Endothelial cell of umbilical vein (primary cell): ENCODE measurements at places on chromosomes 3 and 15.

DNA sequence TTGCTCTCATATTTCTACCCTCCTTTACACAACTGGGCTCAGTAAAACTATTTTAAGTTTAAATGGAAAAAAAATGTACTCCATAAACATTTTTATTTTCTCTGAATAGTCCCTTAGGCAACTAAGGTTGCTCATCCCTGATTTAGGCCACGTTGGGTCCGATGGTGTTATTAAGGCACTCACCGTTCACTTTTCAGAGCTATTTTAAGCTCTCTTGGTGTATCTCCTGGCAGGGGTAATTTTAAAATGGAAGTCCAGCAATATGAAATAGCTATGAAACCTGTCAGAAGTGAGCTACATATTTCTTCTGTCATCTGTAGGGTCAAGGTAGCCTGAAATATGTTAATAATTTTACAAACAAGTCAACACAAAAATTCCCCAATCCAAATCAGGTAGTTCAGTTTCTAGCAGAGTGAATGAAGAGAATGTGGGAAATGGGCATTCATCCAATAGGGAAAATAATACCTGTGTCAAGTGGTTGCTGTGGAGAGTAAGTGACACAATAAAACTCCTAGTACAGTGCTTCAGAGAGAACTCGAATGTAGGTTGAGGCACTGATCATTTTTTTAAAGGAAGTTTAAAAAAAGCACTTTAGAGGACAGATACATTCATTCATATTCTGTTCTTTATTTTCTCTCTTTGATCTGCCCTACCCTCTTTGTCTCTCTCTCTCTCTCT, 209.3 kb upstream of the FEZF2 start:
- no peaks in the 10 kb centered on the region for H3K36me3 ChIP-seq
- peaks cover 23% of the 10 kb centered on the region for H3K4me1 ChIP-seq
- DNase-seq = no peak
- H3K27ac ChIP-seq = no peak overlapping the region

DNA sequence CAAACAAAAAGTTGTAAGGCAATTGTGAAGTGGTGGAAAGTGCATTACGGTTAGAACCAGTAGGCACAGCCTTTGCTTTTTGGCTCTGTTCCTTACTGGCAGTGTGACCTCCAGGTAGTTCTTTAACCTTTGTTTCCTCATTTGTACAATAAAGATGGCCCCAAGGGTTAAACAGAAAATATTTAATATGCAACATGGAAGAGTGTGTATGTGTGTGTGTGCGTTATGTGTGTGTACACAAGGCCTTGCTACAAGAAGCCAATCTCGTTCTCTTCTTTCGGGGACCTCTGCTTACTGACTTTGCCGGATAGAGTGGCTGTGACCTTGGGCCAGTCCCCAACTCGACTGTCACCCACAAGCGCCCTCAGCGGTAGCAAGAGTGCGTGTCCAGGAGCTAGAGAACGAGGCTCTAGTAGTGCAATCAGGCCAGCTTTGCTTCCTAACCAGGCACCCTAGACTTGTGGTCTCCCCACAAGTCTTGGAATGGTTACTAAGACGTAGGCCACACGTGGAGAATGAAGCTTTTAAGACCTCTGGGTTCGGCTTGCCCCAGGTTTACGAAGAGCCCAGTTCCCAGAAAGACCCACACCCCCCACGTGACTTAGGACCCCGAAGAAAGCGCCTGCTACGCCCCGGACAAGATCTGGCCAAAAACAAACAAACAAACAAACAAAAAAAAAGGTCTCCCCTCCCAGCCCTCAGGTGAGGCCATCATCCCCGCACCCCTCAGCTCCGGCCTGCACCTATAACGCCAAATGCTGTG, 593 bp downstream of the CIAO2A start:
- H3K4me3 ChIP-seq = peak overlapping the region; percentile 87
- peaks cover 2% of the 10 kb centered on the region for H3K36me3 ChIP-seq
- H3K4me1 ChIP-seq = peaks cover 34% of the 10 kb centered on the region
- H3K27ac ChIP-seq = peak overlapping the region; percentile 86

DNA sequence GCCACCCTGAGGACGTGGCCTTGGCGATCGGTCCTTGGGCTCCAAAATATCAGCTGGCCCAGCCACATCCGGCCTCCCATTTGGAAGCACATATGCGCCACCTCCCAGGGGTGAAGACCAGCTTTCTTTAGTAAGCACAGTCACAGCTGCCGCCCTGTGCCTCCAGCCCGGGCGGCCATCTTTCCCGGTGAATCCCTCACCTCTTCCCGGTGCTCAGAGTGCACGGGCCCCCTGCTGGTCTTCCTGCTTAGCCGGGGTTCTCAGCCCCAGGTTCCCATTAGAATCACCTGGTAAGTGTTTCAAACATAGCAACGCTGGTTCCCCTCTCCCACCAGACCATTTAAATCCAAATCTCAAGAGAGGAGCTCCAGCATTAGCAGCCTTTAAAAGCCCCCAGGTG, 232.2 kb downstream of the VPS13C start:
- H3K27me3 ChIP-seq = peaks cover 3% of the 10 kb centered on the region
- no peaks in the 10 kb centered on the region for H3K36me3 ChIP-seq
- no peaks in the 10 kb centered on the region for H3K4me1 ChIP-seq

DNA sequence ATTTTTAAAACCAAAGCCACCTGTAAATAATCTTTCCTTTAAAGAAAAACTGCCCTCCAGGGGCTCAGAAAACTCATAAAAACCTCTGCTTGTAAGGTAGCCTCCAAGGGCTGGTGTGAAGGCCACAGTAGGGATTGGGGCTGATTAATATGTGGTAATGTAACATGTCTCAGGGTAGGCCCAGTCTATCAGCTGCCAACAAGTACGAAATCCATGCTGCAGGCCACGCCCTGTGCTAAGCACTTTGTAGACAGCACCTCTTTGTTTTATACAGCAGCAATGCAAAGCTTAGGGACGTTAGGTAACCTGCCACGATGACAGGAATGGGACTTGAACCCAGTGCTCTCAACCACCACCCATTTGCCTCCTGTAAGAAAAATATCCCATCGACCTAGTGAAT, 65.6 kb upstream of the PRICKLE2 start:
- H3K27ac ChIP-seq = no peak overlapping the region
- DNase-seq = no peak
- H3K4me1 ChIP-seq = peaks cover 6% of the 10 kb centered on the region
- no peaks in the 10 kb centered on the region for H3K27me3 ChIP-seq

GRCh38 chr15:53962646-53963561, 15.3 kb upstream of the UNC13C start:
- H3K27ac ChIP-seq = no peak overlapping the region
- peak; percentile 10 for DNase-seq
- H3K27me3 ChIP-seq = no peaks in the 10 kb centered on the region
- no peaks in the 10 kb centered on the region for H3K4me1 ChIP-seq
- H3K4me3 ChIP-seq = no peak overlapping the region

GRCh38 chr3:158783051-158783450, 18.8 kb upstream of the MFSD1 start:
- H3K27ac ChIP-seq = no peak overlapping the region
- H3K27me3 ChIP-seq = no peaks in the 10 kb centered on the region
- peaks cover under 1% of the 10 kb centered on the region for H3K4me1 ChIP-seq
- no peak for DNase-seq
- H3K4me3 ChIP-seq = no peak overlapping the region
